Cerebellum (tissue), 4 donors: ENCODE measurements at places on chromosomes 16 and 17. TPM values are rescaled to one million over a fixed set of nuclear protein-coding genes. Genes with fewer than 3 reads are reported as not detected.

- no peak for DNase-seq
Observed at GRCh38 chr17:20929334-20929733, 113.5 kb downstream of the USP22 start.

ATF7IP2 gene
- total RNA-seq: 14.6 TPM

GRCh38 chr16:88810166-88810911 lies 1.4 kb downstream of the APRT start:
- no peak for DNase-seq

GRCh38 chr16:4574919-4575705 lies 19.0 kb downstream of the C16orf96 start:
- no peak for DNase-seq

DNA sequence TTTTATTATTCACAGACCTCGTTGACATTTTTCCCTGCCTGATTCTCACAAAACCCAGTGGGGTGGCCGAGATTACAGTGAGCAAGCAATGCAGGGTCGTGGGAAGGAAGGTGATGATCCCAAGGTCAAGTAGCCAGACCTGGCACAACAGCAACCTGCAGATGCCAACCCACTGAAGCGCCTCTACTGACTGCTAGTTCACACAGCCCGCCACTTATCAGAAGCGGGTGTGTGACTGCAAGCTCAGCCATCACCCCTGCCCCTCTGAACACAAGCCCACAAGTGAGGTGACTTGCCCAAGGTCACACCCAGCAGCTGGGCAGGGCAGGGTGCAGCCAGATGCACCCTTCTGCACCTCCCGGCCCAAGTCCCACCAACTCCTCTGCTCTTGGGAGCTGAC lies 7.1 kb downstream of the TFAP4 start:
- no peak for DNase-seq
